HAP-1 (cell line): ENCODE measurements at places on chromosomes 1 and 21.
A peak's percentile ranks its signal among the peaks of the same experiment; 100 is the strongest.

DNA sequence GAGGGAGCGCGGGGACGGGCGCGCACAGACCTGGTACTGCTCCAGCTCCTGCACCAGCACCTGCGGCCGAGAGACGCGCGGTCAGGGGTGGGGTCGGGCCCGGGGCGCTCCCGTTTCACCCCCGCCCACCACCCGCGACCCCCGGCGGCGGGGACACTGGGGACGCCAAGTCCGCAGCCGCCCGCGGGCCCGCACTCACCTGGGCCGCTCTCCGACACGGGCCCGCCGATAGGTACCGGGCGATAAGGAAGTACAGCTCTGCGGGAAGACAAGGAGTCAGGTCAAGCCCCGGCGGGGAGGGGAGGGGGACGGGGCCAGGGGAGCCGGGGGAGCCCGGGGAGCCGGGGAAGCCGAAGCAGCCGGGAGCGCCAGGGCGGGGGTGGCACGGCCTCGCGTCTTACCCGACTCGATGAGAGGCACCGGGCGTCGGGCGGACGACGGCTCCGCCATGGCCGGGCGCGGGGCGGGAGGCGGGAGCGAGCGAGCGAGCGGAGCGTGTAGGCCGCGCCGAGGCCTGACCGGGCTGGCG, 326 bp downstream of the BRWD1 start:
- no peak for DNase-seq

- no peak for DNase-seq
These were observed 10.1 kb upstream of the ST6GALNAC5 start for GRCh38 chr1:76857138-76857537.

DNA sequence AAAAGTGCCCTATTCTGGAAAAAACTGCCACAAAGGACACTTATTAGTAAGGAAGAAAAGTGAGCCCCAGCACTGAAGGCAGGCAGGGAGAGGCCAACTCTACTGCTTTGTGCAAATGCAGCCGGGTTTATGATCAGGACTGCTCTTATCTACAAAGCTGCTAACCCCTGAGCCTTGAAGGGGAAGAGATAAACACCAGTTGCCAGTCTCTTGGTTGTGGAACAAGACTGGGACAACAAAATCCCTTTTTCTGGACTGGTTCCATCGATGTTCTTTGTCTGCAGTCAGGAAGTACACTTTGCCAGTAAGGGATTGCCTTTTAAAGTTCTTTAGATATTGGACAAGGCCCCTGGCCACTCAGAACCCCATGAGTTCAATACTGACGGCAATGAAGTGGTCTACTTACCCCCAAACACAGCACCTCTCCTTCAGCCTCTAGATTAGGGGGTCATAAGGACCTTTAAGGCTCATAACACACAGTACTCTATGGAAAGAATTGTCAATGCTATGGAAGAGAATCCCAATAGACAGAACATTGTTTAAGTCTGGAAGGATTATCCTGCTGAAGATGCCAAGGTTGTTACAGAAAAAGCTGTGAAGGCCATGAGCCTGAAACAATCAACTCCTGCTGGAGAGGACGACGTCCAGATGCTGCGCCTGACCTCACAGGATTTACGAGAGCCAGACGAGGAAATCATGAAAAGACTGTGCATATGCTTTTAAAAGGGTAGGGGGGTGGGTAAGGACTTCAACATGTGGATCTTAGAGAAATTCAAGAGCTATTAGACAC, 43.6 kb downstream of the GNB1 start:
- no peak for DNase-seq

- DNase-seq: no peak
These were observed 147.8 kb downstream of the TNFSF18 start for GRCh38 chr1:172902861-172903381.

DNA sequence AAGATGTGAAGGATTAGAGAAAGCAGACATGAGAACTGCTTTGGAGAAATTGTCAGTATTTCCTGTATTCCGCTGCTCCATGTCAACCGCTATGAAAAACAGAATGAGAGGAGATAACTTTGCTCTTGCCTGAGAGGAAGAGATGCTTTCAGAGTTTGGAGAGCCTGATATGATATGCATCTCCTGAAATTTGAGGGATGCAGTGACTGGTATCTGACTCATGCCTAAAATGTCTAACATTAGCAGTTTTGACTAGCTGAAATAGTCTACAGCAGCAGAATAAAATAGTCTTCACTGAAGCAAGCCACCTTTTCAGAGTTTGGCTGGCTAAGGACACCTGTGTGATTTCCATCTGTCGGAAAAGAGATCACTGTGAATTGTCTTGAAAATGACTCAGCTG, 165.8 kb upstream of the LRRC7 start:
- DNase-seq: no peak

- no peak for DNase-seq
These were observed 179.6 kb upstream of the ESRRG start for GRCh38 chr1:216902669-216903381.

GRCh38 chr1:7893529-7894180, 40.8 kb upstream of the UTS2 start:
- DNase-seq: no peak

DNA sequence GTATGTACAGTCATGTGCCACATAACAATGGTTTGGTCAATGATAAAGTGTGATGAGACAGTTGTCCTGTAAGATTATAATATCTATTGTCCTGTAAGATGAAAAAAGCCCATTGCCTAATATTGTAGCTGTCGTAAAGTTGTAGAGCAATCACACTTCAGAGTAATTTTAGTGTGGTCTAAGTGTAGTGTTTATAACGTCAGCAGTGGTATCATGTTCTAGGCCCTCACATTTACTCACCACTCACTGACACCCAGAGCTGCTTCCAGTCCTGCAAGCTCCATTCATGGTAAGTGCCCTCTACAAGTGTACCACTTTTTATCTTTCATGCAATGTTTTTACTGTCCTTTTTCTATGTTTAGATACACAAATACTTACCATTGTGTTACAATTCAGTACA, 259.9 kb upstream of the RAB4A start:
- no peak for DNase-seq

DNA sequence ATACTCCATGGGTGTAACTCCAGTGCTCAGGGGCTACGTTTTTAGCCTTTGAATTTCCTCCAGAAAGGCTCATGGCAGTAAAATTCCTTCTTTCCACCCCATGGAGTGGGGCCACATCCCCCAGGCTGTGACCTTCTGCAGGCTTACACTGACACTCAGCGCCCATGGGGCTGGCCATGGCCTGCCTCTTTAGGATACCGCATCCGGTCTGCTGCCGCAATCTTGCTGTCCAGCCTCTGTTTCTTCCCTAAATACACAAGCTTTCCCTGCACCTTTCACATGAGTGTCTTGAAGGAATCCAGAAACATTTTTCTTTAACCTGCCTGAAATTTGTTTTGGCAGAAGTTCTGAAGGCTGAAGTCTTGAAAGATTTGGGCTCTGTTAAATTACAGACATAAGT, 170.5 kb downstream of the NTMT2 start:
- DNase-seq: no peak

DNA sequence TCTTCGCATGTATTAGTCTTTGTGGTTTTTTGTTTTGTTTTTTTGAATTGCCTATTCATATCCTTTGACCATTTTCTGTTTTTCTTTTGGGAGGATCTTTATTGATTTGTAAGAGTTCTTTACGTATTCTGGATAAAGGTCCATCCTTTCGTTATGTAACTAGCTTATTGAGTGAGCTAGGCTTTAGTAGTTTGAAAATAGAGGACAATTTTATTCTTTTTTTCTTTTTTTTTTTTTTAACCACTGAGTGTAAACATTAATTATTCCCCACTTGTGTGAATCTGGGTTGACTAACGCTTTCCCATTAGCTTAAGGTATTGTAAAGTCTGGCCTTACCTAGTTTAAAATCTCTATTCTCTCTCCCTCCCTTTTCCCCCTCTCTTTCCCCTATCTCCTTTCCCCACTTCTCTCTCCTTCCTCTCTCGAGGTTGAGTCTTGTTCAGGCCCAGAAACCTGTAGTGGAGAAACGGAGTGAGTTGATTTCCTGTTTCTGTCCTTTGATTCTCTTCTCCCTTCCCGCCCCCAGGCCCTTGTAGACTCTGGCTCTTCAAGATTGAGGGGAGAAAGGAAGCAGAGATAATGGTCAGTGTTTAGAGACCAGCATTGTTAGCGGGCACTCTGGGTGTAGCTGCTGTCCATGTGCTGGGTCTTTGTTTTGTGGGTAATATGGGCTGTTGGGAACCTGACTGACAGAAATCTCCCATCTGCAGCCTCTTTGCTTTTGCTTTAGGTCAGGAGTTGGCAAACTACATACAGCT, 1.5 kb downstream of the MORC3 start:
- peak; percentile 34 for DNase-seq

GRCh38 chr1:201640624-201641023, 101.7 kb downstream of the NAV1 start:
- no peak for DNase-seq

- no peak for DNase-seq
These were observed 25.0 kb upstream of the CD1D start for GRCh38 chr1:158155673-158156072.

- DNase-seq: no peak
These were observed 3.3 kb upstream of the ZBTB18 start for GRCh38 chr1:244047621-244048255.

DNA sequence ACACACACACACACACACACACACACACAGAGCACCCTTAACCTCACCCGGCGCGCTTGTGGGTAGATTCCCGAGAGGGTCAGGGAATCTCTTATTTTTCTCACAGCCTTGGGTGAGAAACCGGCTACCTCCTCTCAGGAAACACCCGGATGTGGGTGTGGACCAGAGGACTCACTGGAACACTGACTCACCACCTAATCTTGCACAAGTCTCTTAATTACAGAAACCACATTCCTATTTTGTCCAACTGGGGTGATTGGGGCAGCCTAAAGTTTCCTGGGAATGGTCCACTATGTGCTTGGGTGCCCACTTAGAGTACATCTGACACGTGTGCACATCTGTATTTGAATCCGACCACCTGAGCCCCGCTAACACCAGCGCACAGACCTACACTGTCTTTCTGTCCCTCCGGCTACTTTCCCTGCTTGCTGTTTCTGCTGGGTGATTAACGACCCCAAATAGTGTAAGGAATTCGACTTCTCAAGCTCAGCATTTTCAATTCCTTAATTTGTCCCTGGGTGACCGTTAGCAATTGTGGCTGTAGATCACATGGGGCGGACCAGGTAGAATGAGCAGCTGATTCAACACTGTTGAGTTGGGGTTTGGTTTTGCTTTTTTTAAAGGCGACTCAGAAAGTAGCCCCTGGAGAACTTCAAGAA, 14.0 kb upstream of the TBX15 start:
- no peak for DNase-seq
